Ovary (tissue), 10 donors: ENCODE measurements at places on chromosomes 16 and 17. TPM values are rescaled to one million over a fixed set of nuclear protein-coding genes. Genes with fewer than 3 reads are reported as not detected.

CBX4 gene
- 10.7 TPM for polyA plus RNA-seq

DLX3 gene
- polyA plus RNA-seq: 0.23 TPM

GRB7 gene
- polyA plus RNA-seq: 0.23 TPM

AATK gene
- polyA plus RNA-seq: 0.33 TPM

CES4A gene
- polyA plus RNA-seq: 9.7 TPM

RGS9 gene
- polyA plus RNA-seq: 5.4 TPM

BORCS6 gene
- polyA plus RNA-seq: 1.3 TPM

MT3 gene
- 1.6 TPM for polyA plus RNA-seq

SRCIN1 gene
- polyA plus RNA-seq: 0.18 TPM

HES7 gene
- 0.25 TPM for polyA plus RNA-seq

ALOXE3 gene
- 0.07 TPM for polyA plus RNA-seq

DNA sequence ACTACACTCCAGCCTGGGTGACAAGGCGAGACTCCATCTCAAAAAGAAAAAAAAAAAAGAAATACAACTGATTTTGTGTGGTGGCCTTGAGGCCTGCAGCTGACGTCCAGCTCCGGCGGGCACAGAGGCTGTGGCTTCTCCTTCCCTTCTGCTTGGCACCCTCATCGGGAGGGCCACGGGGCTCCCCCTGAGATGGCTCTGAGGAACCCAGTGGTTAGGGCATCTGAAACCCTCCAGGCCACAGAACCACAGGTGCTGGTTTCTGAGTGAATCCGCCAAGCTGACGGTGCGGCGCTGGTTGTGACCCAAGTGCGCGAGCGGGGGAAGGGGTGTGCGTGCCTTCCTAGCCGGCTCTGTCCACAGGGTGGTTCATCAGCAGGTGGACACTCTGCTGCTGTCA lies 63.4 kb downstream of the LMF1 start:
- no peak for DNase-seq

DNA sequence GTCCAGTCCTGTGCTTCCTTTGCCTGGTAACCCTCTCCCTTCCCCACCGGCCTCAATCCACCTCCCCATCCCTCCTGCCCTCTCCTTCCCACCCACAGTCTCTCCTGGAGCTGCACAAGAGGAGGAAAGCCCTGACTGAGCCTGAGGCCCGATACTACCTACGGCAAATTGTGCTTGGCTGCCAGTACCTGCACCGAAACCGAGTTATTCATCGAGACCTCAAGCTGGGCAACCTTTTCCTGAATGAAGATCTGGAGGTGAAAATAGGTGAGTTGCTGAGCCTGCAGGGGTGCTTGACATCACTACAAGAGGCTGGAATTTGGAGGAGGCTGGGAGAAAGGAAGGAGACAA lies 1.3 kb downstream of the PLK1 start:
- DNase-seq: no peak

DNA sequence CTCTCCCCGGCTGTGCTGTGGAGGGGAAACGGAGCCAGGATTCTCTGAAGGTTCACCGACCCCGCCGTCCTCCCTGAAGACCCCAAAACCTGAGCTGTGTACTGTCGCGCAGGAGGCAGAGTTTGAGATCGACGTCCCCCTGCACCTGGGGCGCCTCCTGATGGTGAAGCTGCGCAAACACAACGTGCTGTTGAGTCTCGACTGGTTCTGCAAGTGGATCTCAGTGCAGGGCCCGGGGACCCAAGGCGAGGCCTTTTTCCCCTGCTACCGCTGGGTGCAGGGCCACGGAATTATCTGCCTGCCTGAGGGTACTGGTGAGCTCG lies 62.6 kb upstream of the TEKT1 start:
- DNase-seq: no peak

DNA sequence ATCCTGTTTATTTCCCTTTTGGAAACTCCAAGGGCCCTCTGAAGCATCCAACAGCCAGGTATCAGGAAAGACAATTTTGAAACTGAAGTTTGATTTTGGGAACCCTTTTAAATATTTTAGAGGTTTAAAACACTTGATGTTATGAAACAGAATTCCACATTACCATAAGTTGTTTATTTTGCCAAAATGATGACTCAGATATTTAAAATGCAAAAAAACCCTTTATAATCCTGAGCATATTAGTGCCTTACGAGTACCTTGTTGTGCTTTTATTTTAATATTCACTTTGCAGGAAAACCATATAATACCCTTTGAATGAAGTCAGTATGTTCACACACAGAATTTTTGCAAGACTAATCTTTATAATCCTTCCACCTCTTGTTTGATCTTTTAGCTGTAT lies 765.1 kb upstream of the CA10 start:
- no peak for DNase-seq

DNA sequence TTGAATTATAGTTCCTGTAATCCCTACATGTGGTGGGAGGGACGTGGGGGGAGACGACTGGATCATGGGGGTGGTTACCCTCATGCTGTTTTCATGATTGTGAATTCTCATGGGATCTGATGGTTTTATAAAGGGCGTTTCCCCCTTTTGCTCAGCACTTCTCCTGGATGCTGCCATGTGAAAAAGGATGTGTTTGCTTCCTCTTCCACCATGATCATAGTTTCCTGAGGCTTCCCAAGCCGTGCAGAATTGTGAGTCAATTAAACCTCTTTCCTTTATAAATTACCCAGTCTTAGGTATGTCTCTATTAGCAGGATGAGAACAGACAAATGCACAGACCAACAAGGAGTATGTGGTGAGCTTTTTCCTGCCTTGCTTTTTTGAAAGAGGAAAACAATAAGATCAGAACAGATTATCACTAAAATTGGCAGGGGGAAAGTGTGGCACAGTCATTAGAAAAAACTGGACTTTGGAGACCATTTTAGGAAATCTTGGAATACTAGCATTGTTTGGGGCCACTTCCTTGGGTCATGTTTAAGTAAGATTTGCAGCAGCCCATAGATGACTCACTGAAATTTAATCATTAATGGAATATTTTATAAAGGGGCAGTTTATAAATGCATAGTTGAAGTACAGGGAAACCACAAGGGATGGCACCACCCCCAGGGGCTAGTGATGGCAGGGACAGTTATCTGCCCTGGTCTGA lies 352.8 kb downstream of the CDH13 start:
- no peak for DNase-seq

- no peak for DNase-seq
Observed at GRCh38 chr16:3097266-3097665, 1.8 kb downstream of the ZSCAN10 start.

DNA sequence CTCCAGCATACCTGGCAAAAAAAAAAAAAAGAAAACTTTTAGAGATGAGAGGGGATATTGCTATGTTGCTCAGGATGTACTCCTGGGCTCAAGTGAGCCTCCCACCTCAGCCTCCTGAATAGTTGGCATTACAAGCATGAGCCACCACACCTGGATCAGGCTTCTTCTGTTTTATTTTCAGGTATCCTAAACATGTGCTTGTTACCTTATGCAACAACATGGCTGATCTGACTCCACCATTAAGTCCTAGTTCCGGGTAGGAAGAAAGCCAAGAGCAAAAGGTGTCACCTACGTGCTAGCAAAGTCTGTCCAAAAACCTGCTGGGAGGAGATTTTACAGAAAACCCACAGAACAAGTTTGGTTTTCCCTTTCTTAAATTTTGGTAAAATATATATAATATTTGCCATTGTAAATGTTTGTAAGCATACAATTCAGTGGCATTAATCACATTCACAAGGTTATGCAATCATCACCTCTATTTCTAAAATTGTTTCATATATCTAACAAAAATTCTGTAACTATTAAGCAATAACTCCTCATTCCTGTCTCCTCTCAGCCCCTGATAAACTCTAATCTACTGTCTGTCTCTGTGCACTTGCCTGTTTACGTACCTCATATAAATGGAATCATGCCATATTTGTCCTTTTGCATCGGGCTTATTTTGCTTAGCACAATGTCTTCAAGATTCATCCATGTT lies 9.1 kb upstream of the CACNG3 start:
- DNase-seq: no peak

DNA sequence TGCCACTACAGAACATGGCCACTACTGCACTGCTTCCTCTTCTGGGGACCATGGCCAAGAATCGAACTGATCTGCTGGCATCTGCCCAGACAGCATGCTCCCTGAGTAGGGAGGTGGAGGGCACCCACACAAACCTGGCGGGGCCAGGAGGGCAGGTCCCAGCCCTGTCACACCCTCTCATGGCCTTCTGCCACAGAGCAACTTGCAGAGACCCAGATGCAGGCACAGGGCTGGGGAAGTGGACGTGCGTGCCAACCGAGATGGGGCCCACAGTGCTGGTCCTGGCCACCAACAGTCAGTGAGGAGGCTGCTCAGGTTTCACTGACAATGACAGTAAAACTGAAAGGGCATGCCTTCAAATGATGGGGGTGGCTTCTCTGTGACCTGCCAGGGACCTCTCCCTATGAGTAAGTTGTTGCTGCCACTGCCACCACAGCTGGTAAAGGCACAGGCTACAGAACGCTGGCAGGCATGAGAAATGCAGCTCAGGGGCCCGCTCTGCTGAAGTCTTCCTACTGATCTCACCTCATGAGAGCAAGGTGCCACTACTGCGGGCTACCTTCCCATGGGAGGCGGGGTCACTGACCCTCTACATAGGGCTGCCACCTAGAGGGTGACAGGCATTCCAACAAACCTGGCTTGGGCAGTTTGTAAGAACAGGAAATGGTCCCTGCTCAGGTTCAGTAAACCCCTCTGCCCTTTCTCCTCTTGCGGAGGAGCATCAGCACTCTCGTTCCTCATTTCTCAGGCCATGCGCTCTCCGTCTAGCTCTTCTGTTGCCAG lies 15.5 kb downstream of the HIC1 start:
- DNase-seq: no peak

- DNase-seq: no peak
Observed at GRCh38 chr17:70242781-70243437, 73.6 kb downstream of the KCNJ2 start.

- no peak for DNase-seq
Observed at GRCh38 chr16:67865318-67865717, 7.5 kb upstream of the EDC4 start.

- no peak for DNase-seq
Observed at GRCh38 chr17:36931096-36931696, 6.1 kb upstream of the LHX1 start.

GRCh38 chr16:87765473-87765775 lies 362 bp downstream of the KLHDC4 start:
- no peak for DNase-seq

DNA sequence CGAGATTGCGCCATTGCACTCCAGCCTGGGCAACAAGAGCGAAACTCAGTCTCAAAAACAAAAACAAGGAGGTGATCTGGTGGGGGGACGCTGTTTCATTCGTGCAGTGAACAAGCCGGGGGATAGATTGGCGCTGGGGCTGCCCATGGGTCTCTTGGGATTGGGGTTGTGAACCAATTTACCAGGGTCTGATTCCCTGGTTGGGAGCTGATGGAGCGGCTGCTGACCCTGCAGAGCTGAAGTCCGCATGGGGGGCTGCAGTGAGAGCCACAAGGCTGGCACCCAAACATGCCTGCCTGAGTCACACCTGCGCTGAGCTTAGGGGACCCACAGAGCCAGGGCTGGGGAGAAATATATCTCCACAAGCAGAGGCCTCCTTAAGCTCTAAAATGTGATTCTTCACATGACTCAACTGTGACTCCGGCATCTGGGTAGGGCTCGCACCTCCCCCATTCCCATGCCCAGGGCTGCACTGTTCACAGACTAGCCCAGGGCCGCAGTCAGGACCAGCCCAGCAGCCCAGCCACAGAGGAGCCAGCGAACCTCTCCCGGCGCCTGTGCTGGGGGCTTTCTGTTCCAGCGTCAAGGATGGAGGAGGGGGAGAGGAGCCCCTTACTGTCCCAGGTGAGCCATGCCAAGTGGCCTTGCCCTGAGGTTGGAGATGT lies 5.0 kb downstream of the TSPAN10 start:
- no peak for DNase-seq

DNA sequence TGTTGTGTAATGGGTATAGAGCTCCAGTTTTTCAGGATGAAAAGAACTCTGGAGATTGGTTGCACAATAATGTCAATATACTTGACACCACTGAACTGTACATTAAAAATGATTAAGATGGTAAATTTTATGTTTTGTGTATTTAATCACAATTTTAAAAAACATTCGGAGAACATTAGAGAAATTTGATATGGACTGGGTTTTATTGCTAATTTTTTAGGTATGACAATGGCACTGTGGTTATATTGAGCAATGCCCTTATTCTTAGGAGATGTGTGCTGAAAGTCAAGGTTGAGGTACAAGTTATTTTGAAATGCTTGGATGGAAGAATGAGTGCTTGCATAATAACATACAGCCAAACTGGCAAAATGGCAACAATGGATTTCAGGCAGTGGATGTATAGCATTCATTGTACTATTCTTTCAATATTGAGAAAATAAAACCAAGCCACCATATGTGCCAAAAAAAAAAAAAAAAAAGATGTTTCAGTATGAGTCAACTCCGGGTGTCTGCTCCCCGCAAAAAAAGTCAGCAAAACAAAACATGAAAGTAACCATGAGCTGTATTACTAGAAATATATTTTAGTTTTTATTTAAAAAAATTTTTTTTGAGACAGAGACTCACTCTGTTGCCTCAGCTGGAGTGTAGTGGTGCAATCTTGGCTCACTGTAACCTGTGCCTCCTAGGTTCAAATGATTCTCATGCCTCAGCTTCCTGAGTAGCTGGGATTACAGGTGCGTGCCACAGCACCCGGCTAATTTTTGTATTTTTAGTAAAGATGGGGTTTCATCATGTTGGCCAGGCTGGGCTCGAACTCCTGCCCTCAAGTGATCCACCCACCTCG lies 19.8 kb downstream of the HOXB1 start:
- DNase-seq: no peak

- DNase-seq: peak; percentile 19
Observed at GRCh38 chr16:49491106-49491670, 117.6 kb downstream of the C16orf78 start.

DNA sequence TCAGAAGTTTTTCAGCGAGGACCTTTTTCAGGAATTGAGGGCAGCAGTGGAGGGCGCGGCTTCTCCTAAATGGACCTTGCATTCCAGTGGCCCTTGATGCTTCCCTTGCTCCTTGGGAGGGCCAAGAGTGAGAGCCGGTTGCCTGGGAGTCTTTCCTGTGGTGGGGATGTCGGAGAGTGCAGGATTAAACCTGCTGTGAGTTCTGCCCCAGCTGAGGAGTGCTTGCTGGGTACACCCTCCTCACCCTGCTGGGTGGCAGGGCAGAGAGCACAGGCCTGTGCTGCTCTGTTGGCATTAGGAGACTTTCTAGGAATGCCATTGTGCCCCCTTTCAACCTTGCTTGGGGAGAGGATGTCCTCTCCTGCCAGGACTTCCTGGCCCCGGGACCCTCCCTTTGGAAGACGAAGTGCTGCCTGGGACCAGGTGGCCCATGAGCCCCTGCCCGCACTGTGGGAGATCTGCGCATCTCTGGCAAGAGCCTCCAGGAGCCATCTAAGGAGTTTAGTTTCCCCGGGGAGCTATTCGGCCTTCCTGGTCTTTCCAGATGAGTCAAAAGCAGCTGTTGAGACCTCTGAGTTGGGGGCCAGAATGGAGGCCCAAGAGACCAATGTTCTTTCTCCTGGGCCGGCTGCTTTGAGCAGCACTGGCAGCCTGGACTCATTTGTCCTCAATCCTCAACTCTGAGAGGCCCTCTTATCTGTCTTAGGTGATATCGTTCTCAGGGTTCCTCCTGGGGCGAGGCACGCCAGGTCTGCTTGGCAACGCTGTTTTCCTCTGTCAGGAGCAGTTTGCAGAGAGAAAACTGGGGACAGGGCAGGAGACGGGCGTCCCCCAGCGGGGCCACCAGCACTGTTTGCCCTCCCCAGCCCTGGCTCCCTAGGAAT lies 5.6 kb downstream of the LLGL2 start:
- no peak for DNase-seq
